ENCODE measurements at places on chromosomes 5 and 9. TPM values are rescaled to one million over a fixed set of nuclear protein-coding genes. Genes with fewer than 3 reads are reported as not detected.

DNA sequence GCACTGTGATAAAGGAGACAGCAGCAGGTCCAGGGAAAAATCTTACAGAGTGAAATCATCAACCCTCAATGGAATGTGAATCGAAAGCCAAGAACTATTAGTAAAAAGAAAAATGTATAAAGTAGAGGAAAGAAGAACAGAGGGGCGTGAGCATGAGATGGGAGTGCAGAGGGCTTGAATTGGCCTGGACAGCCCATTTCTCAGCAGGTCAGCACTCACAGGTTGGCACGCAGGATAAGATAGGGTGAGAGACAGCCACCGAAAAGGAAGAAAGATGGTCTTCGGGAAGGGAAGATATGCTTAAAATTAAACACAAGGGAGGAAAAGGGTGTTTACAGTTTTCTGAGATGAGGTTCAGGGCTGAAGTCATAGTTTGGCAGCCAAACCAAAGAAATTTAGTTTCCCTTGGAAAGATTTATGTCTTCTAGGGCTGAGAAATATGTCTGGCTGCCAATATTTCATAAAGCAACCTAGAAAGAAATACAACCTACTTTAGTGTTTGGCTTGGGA is 524.7 kb downstream of the SPATA31D1 start:
- H3K27ac ChIP-seq, result peak overlapping the region; percentile 50
- no peaks in the 10 kb centered on the region for H3K27me3 ChIP-seq
- peak; percentile 89 for DNase-seq
- H3K4me1 ChIP-seq, result peaks cover 9% of the 10 kb centered on the region
- H3K36me3 ChIP-seq, result no peaks in the 10 kb centered on the region

- no peak for DNase-seq
- no peak overlapping the region for H3K27ac ChIP-seq
- H3K27me3 ChIP-seq, result no peaks in the 10 kb centered on the region
- H3K36me3 ChIP-seq, result peaks cover 29% of the 10 kb centered on the region
Measured at GRCh38 chr9:104780796-104781395, 17.0 kb downstream of the NIPSNAP3B start.

GRCh38 chr9:9558907-9559306 is 1053.9 kb downstream of the PTPRD start:
- H3K4me3 ChIP-seq, result no peak overlapping the region
- no peaks in the 10 kb centered on the region for H3K4me1 ChIP-seq
- no peaks in the 10 kb centered on the region for H3K36me3 ChIP-seq
- DNase-seq, result no peak
- no peaks in the 10 kb centered on the region for H3K27me3 ChIP-seq
- no peak overlapping the region for H3K27ac ChIP-seq

DNA sequence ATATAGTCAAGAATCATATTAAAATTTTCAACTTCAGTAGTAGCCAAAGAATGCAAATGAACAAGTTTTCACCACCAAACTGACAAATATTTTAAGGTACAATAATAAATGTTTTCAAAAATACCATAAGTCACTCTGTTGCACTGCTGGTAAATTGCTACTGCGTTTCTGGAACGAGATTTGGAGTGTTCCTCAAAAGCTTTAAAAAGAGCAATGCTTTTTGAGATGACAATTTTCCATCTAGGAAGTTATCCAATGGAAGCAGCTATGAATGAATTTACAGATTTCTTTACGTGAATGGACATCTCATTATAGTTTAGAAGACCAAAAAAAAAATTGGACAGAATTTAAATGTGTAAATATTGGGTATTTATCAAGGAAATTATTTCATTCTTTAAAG is 173.2 kb upstream of the OR13F1 start:
- DNase-seq, result no peak
- H3K27me3 ChIP-seq, result no peaks in the 10 kb centered on the region
- no peak overlapping the region for H3K4me3 ChIP-seq

The FOXD4 gene
- total RNA-seq, result 0.31 TPM

The PCDHAC2 gene
- 6.9 TPM for total RNA-seq

The CYFIP2 gene
- total RNA-seq, result 96.8 TPM

DNA sequence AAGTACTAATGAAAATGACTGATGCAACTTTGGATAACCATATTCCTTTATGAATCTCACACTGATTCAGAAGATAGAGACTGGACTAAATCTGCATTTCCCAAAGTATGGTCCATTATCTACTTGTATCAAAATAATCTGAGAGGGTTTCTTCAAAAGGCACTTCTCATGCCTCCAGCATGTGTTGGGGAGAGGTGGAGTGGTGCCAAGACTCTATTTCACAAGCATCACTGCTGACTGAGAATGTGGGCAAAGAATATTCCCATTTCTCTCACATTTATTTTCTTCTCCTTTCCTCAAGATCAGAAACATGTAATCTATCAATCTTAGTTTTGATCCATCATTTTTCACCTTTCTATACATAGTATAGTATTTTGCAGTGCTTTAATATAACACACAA is 135.4 kb downstream of the GABRB2 start:
- no peaks in the 10 kb centered on the region for H3K27me3 ChIP-seq
- no peaks in the 10 kb centered on the region for H3K4me1 ChIP-seq
- DNase-seq, result no peak

The TRPM6 gene
- total RNA-seq, result 0.27 TPM

DNA sequence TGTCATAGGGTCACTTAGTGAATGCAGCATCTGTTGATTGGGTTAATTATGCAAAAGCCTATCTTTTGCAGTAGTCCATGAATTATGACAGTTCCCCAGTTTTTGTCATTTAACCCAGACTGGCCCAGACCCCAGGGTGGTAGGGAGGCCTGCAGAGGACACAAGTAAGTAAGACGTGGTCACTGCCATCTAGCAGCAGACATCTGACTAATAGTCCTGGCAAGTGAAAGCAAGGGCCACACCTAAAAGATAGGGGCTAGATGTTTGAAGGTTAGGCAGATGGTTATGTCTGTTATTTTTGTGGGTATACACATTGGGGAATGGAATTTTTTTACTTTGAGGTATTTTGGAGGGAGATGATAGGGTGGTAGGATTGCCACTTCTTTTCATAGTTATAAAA is 48.0 kb downstream of the RAB14 start:
- no peak for DNase-seq
- no peak overlapping the region for H3K4me3 ChIP-seq
- H3K36me3 ChIP-seq, result peaks cover 11% of the 10 kb centered on the region
- no peak overlapping the region for H3K27ac ChIP-seq
- H3K4me1 ChIP-seq, result peaks cover 5% of the 10 kb centered on the region

The TMEM167A gene
- total RNA-seq, result 160 TPM
